ENCODE measurements at places on chromosomes 6 and 20.

GRCh38 chr6:100456908-100457235 is 7.8 kb downstream of the SIM1 start:
- peak; percentile 12 for DNase-seq

DNA sequence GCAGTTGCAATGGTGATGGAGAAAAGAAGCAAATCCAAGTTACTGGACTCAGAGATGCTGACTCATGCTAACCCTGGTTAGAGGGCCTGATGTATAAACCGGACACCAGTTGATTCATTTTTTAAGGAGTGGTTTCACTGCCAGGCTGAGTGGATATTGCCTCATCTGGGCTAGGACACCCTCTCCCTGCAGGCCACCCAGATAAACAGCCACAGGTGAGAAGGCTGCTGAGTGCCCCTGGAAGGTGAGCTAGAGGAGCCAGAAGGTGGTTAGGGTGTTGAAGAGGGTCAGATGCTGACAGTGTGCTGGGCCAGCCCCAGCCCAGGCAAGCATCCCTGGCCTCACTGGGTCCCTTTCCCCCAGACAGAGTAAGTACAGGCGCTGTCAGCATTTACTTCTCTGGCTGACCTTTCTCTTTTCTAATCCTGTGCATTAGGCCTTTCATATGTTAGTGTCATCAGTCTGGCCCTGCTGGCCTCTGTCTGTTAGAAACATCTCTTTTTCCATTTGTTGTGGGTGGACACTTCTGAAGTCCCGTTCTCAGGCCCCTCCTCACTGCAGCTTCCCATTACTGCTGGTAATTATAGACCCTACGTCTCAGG is 13.5 kb downstream of the EPB41L1 start:
- DNase-seq: no peak

DNA sequence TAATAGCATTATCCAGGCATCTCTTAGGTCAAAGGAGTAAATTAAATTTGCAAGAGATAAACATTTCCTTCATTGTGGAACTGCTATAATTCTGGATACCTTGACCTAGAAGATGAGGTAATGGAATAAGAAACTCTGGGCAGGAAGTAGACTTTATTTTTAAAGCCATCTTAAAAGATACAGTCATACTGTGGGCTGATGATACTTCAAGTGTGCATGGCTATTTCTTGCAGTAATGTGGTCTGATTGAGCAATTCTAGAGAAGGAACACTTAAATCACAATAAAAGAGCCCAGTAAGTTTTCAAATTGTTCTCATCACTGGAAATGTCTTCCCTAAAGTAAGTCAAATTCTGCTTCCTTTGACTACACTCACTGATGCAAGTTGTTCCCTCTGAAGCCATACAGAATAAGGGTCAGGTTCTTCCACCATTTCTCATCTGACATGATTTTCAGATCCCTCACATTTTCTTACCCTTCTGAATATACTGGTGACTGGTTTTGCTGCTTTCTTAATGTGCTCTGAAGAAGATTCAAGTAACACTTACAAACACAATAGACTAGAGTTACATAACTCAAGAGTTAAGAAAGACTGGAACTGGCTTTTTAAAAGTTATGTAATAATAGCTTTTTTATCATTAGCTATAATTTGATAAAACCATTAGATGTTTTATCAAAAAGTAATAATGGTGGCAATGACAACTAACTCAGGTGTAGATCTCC is 62.6 kb upstream of the TMEM244 start:
- DNase-seq: no peak

DNA sequence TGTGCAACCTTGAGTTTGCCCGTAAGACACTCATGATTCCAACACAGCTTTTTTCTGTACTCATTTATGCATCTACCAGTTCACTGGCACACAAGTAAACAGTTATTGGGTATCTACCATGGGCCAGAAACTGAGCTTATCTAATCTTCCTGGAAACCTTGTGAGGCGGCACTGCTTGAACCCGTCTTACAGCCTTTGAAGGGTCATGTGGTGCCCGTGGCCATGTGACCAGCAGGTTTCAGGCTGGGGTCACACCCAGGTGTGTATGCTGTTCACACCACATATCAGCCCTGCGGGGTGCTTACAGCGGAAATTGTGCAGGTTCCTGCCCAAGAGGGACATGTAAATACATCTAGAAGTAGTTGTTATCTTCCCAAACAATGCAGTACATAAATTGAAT is 6.1 kb downstream of the THBD start:
- no peak for DNase-seq

DNA sequence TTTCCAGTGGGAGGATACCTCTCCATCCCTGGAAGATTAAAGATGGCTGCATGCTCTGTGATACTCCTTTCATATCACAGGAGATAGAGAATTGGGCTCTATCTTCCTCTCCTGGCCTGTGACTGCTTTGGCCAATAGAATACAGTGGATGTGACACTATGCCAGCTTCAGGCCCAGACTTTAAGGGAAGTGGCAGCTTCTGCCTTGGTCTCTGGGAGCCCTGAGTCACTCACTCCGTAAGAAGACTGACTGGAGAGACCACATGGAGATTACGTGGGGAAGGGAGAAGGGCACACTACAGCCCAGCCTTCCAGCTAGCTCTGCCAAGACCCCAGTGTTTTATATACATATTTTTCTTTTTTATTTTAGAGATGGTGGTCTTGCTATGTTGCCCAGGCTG is 10.4 kb upstream of the MMP9 start:
- DNase-seq: no peak

Data from NCI-H524 (cell line).